ENCODE measurements at places on chromosomes 3 and 15.
A peak's percentile ranks its signal among the peaks of the same experiment; 100 is the strongest.

GRCh38 chr3:151301787-151302186 lies 14.8 kb downstream of the GPR87 start:
- DNase-seq = no peak

DNA sequence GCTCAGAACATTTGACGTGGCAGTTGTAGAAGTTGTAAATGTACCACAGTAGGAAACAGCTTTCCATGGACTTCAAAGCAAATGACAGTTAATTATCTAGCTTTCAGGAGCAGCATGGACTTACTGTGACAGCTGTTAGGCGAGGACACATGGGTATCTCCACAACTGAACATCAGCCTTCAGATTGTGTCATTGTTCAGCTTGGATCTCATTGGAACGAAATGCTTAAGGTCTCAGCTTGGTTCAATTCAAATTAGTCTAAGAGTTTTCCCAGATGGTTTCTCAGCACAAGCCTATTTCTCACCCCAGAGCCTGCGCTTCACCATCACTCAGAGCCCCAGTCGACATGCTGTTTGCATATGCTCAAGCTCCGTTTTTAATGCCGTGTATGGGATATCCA lies 21.1 kb upstream of the GYG1 start:
- DNase-seq = no peak

DNA sequence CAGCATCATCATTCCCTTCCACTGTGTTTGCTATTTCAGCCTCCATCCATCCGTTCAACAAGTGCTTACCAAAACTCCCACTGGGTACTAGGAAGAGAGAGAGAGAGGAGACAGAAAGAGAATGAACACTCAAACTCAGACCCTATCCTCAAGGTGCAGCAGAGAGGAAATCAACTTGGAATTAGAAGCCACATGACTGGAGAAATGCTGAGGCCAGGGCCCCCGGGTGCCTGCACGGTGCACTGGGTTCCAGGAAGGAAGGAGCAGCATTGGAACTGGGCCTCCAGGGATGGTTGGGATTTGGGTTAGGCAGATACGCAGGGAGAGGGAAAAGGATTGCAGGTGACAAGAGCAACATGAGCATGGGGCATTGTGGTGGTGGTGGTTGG lies 30.0 kb downstream of the CORO2B start:
- no peak for DNase-seq

DNA sequence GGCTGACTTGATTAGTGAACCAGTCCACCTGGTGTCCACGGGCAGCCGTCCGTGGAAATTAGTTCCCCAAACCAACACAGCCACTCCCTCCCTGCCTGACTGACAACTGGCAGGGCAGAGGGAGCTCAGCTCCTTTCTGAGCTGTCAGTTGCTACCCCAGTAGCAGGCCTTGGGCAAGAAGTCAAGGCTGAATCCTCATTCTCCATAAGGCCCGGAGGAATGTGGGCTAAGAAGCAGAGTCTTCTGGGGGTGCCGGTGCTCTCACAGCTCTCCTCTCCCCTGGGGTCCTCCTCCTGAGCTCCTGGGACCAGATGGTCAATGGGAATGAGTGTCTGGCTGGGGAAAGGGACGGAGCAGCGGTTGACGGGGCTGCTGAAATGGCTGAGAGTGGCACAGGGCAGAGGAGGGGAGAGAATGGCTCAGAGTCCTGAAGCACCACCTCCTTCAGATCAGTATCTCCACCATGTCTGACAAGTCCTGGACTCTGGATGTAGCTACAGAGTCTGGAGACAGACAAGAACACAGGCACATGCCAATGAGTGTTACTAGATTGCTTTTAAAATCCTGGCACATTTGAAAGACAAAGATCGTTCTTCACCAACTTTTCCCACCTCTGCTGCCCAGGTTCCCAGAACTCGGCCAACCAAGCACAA lies 16.9 kb downstream of the AMOTL2 start:
- DNase-seq = no peak

DNA sequence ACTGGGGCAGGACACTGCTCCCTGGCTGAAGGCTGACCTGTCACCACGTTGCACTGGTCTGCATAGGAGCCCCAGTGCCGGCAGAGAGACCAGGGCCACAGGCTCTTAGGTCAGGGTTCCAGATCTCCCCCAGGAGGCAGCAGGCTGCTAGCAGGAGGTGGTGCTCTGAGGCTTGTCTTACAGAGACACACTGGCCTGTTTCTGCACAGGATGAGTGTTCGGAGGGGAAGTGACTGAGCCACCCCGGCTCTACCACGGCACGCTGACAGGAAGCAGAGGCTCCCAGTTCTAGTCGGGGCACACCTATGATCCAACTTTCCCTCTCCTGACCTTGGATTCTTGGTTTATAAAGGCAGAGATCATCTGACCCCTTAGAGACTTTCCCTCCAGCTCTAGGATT lies 8.6 kb downstream of the FBXL22 start:
- DNase-seq = peak; percentile 52

GRCh38 chr3:67093305-67093704 lies 95.2 kb downstream of the KBTBD8 start:
- no peak for DNase-seq

DNA sequence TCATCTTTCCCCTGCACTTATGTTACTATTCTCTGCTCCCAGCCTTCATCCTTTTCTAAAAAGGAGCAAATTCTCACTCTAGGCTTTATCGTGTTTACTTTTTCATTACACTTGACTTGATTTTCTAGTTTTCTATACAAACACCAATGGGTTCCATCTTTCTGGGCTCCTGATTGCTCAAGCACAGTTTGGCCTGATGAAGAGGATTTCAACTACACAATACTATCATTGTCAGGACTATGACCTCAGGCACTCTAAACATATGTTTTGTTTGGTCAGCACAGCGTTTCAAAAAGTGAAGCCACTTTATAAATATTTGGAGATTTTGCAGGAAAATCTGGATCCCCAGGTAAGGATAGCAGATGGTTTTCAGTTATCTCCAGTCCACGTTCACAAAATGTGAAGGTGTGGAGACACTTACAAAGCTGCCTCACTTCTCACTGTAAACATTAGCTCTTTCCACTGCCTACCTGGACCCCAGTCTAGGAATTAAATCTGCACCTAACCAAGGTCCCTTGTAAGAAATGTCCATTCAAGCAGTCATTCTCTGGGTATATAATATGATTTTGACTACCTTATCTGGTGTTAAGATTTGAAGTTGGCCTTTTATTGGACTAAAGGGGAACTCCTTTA lies 86.2 kb downstream of the TGFBR2 start:
- no peak for DNase-seq

GRCh38 chr3:68088216-68088615 lies 433.8 kb upstream of the SUCLG2 start:
- no peak for DNase-seq

DNA sequence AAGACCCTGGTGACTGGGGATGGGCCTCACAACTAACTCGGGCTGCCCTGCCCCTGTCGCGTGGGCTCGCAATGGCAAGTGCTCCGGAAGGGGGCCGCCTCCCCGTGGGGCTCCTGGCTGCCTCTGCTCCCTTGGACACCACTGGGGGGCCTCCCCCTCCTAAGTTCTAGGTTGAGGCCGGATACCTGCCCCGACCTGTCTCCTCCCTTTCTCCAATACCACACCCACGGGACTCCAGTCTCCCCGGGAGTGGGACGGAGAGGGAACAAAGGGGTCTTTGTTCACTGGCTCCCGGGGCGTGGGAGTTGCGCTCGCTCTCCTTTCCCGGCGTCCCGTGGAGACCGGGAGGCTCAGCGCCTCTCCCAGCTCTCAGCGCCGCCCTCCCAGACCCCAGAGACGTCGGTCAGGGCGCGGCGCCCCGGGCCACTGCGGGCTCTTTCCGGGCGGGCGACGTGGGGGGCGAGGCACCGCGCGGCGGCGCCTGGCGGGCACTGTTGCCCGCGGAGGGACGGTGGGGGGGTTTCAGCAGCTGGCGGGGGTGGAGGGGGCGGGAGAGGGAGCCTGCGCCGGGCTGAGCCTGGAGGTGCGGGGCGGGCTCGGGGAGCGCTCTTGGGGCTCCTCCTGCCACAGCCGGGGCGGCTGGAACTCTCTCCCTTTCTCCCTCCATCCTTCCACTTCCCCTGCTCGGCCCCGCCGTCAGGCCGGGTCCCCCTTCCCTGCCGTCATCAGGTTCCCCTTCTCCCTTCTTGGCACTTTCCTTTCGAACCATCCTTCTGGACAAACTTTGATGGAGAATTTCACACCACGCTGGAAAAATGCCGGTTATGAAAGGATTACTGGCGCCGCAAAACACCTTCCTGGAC lies at the start of gene KCNH8:
Gene KCNH8, plus strand, starts transcription at position 606 of the 863 bp plus-strand sequence. Its CDS starts 210 bp downstream, at position 816.
- no peak for DNase-seq

GRCh38 chr3:146241523-146242240 lies 9.2 kb downstream of the PLSCR4 start:
- no peak for DNase-seq

DNA sequence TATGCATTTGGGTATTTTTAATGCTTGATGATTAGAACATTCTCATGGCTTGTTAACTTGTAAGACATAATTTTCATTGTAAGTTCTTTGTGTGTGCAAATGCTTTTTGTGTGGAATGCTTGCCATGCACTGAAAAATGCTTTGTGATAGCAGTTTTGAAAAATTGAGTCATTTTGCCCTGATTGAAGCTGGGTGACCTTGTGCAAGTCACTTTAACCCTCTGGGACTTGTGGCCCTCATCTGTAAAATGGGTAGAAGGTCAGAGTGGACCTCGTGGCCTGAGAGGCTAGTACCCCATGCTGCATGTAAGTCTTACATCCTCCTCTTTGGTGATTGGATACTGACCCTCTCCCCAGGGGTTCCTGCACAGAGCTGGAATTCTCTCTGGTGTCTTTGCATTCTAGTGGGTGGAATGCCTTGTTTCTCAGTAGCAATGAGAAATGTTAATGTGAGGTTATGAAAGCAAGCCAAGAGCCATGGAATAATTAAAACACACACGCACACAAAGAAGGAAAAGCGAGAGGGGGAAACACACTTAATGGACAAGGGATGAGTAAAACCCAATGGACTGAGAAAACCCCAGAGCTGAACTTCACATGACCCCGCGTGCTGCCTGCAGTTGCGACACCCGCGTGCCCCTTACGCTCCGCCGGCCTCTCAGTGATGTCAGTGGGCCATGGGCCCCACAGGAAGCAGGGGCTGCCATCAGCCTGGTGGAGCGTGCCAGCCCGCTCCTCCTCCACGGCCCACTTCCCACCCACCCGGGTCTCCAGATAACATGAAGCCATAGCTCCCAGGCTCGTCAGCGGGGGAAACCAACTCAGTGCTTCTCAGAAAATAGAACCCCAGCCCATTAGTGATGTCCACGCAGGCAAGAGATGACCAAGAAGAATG lies 44.0 kb downstream of the SMAD3 start:
- DNase-seq = peak; percentile 89

DNA sequence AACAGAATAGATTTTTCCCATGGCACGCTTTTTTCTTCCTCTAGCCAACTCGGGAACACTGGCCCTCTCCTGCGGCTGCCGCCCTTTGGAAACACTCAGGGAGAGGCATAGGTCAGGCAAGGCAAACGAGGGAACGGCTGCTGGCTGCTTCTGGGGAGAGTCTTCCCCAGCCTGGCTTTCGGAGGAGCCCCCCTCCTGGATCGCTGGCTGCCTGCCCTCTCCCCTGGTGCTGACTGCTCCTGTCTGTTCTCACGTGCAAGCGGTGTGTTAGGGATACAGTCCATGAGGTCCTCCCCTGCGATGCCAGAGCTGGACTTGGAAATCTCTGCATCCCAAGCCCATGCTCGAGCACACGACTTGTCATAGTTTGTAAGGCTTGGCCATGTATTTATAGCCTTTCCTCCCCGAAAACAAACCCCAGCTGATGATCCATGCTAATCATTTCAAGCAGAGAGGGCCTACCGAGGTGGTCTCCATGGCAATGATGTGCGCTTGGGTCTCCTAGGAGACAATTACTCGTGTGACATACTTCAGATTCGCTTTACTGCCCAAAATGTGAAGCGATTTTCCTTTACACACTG lies 315.6 kb upstream of the ATP10A start:
- no peak for DNase-seq

GRCh38 chr15:66098022-66098363 lies 155.6 kb downstream of the MEGF11 start:
- DNase-seq = no peak

- DNase-seq = no peak
Measured at GRCh38 chr15:80264031-80264430, 12.0 kb upstream of the CTXND1 start.

- no peak for DNase-seq
Measured at GRCh38 chr3:65605876-65606432, 432.8 kb downstream of the MAGI1 start.

DNA sequence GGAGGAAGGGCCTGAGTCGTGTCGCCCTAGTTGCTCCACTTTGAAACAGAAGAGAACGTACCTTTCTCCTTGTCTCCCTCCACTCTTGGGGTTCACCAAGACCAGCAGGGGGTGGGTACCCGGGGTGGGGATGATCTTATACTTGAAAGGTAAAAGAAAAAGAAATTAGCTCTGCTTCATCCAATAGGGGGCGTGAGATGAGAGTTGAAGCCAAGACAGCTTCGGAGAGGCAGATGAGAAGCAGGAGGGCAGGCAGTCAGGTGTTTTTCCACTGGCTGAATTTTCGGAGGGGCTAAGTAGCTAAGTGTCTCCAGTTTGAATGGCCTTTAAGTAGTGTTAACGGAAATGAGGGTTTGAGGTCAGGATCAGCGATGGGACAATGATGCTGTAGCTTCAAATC lies 100.4 kb downstream of the DGKG start:
- DNase-seq = peak; percentile 51

DNA sequence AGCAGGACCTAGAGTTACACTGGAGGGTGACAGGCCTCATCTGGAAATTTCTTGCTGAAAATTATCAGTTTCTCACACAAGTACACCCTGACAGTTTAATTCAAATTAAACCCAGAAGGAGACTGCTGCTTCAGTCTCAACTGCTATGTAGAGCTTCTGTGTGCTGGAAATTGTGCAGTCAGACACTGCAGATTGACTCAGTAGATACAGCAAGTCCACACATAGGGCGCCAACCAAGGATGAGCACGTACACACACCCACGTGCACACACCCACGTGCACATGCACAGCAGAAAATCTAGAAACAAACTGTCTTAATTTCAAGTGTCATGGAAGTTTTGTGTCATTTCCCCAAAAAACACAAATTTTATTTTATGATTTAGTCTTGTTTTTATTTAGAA lies 192.9 kb downstream of the PDE8A start:
- DNase-seq = no peak

DNA sequence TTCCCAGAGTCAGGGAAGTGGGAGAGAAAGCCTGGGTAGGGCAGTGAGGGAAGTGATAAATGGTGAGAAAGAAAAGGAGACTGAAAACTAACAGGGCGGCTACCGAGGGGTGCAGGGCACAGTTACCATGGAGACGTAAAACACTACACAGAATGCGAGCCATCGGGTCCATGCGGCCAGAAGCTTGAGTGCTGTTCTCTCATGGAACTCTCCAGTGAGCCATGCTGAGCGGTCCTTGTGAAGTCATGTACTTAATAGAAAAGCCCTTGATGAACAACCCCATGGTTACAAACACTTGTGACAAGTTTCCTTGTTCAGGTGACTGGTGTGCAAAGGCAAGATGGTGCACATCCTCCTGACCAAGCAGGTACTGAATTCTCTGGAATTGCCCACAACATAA lies 3.7 kb upstream of the PLA2G4F start:
- DNase-seq = no peak

GRCh38 chr3:152359385-152360248 lies 90.9 kb downstream of the MBNL1 start:
- DNase-seq = no peak

- peak; percentile 17 for DNase-seq
Measured at GRCh38 chr3:52783211-52783555, 5.8 kb downstream of the ITIH1 start.

- peak; percentile 62 for DNase-seq
Measured at GRCh38 chr15:39789736-39790135, 7.1 kb upstream of the FSIP1 start.
